Caki2 (cell line): ENCODE measurements at places on chromosomes 3 and 15.

DNA sequence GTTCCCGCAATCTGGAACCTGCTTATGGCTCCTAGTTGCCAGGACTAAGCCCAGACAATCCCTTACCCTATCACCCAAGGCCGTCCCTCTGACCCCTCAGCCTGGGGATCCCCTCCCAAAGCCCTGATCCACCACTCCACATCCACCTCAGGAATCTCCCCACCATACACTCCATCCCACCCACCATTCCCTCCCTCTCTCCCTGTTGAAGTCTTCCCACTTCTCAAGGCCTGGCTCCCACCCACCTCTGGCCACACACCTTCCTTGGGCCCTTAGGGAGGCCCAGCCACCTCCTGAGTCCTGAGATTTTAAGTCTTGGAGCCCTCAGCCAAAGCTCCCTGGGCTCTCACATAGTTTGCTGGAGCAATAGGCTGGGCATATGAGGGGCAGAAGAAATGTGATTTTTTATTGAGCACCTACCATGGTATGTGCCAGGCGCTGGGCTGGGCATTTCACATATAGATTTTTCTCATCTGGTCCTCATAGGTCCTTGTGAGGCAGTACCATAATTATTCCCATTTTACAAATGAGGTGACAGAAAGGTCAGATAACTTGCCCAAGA, 48.1 kb downstream of the HCN4 start:
- no peak for DNase-seq

DNA sequence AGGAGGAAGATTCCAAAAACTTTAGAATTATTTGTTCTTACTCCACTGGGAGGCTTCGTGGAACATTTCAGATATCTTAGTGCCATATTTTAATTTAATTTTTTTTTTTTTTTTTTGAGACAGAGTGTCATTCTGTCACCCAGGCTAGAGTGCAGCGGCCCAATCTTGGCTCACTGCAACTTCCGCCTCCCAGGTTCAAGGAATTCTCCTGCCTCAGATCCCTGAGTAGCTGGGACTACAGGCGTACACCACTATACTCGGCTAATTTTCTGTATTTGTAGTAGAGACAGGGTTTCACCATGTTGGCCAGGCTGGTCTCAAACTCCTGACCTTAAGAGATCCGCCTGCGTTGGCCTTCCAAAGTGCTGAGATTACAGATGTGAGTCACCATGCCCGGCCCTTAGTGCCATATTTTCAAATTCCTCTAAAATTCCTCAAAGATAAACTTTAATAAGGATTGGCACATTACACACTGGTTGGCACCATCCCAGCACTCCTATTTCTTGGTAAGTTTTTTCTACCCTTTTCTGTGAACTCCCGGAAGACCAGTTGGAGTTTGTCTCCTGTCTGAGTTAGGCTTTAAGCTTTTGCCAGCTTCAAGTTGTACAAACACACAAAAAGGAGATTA, 693.7 kb downstream of the MCTP2 start:
- no peak for DNase-seq

DNA sequence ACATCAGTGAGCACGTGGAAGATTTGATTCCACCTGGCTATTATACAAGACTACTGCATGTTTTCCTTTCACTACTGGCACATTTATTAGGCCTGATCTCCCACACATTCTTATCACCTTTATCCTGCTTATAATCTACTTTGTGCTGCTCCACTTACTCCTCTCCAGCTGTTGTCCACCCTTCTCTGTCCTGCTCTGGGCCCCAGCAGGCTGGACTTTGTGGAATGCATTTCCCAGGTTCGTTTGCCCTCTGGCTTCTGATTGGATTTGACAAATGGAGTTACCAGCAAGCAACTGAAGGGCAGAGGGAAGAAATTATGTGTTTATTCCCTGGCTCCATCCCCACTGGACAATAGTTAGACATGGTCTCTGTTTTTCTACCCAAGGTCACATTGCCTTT, 75.5 kb downstream of the DCLK3 start:
- DNase-seq = no peak

GRCh38 chr3:67296039-67296892, 298.2 kb downstream of the KBTBD8 start:
- peak; percentile 6 for DNase-seq

GRCh38 chr3:169497567-169498257, 165.8 kb downstream of the MECOM start:
- DNase-seq = peak; percentile 12

GRCh38 chr15:36932070-36932469, 168.3 kb downstream of the MEIS2 start:
- DNase-seq = no peak

DNA sequence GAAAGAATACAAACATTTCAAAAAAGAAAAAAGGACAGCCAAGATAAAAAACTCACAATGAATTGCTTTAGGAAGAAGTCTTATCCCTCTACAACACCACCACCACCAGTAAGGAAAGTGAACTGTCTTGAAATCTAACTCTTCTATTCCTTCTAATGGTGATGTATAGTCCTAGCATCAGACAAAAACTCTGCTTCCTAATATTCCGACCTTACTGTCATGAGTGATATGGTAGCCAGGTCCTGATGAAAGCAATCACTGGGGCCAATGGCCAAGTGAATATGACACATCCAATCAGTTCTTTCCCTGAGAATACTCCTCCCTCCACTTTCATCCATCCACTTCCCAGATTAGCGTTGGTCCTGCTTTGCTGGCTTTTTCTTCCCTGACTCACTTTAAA, 14.8 kb downstream of the GK5 start:
- no peak for DNase-seq

GRCh38 chr15:71005895-71006294, 109.4 kb upstream of the THSD4 start:
- DNase-seq = no peak

DNA sequence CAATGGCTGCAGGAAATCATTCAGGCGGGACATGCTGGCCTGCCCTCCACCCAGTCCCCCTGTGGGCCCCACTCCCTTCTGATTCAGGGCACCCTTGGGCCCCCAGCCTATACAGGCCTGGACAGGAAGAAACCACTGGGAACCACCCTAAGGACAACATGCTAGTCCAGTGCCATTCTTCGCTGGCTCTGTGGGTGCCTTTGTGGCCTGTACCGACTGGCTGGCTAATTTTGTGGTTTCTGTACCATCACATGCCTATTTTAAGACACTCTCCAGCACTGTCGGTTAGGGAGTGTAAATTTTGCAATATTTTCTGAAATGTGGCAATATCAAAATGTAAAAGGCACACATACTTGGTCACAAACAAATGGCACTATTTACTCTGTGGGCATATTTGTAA, 61.4 kb upstream of the POLG start:
- DNase-seq = no peak

- no peak for DNase-seq
These were observed 7.1 kb downstream of the POMGNT2 start for GRCh38 chr3:43098761-43099160.

GRCh38 chr3:111668326-111668725, 73.2 kb upstream of the ZBED2 start:
- DNase-seq = no peak

DNA sequence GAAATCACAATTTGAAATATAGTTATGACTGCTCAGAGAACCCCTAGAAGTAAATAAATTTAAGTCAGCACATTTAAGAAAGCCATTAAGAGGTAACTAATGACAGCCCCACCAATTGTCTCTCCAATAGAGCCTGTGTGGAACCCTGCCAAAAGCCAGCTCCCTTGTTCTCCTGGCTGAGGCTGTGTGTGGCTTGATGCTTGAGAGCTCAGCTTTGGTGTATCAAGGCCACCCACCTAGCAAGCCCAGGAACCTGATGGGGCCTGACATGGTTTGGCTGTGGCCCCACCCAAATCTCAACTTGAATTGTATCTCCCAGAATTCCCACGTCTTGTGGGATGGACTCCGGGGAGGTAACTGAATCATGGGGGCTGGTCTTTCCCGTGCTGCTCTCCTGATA, 106.9 kb downstream of the LRRN1 start:
- no peak for DNase-seq

DNA sequence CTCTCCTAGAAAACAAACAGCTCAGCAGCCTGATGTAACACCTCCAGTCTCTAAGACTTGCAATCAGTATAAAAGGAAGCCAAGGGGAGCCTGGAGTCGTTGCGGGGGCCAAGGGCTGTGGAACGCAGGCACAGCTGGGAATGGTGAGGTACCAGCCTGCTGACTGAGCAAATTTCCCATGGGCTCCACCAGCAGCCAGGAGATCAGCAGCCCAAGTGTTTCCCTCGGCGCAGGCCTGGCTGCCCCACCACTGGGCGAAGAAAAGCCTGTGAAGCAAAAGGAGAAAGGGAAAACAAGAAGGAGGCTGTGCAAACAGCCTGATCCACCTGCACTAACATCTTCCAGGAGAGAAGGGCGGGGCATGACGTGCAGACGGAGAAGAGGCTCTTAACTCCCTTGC, 155.3 kb downstream of the SHQ1 start:
- no peak for DNase-seq
